ENCODE measurements at places on chromosomes 6 and 20.
A peak's percentile ranks its signal among the peaks of the same experiment; 100 is the strongest.

GRCh38 chr20:59666586-59666985 is 62.2 kb downstream of the PHACTR3 start:
- no peak for DNase-seq

- peak; percentile 31 for DNase-seq
Observed at GRCh38 chr6:152642578-152643375, 5.6 kb upstream of the SYNE1 start.

DNA sequence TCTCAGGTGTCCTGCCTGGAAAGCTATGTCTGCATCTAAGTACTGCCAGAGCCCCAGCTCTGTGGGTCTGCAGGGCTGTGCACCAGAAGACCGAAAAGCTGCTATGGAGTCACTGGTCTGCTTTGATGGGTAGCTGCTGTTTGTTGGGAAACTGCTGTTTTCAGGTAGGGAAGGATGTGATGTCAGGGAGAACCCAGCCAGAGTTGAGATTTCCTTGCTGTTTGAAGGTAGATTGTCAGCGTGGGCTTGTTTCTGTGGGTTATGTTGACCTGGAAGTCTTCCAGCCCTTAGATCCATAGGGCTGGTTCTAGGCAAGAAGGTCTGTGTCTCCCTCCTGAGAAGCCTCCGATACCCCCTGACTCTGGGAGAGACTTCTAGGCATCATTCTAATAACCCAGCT is 12.2 kb upstream of the SHLD1 start:
- no peak for DNase-seq

GRCh38 chr6:107634324-107635056 is 144.6 kb downstream of the SOBP start:
- peak; percentile 16 for DNase-seq

GRCh38 chr6:53878808-53879207 is 84.0 kb downstream of the LRRC1 start:
- no peak for DNase-seq

DNA sequence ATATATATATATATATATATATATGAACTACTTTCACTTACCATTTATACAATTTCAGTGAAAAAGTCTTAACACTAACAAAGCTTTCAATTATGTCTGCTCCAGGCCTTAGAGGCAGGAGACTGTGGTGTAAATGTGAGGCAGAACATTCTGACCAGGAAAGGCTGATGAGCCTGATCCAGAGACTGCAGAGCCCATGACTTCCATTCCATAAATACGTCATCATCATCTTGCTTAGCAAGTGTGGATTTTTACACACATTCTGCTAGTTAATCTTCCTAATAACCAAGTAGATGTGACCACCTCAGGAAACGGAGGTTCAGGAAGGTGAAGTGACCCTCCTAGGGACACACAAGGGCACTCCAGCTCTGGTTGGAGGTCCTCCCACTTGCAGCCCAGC is 14.9 kb downstream of the TRERF1 start:
- DNase-seq = no peak

- DNase-seq = no peak
Observed at GRCh38 chr20:51013577-51014330, 9.2 kb downstream of the KCNG1 start.

DNA sequence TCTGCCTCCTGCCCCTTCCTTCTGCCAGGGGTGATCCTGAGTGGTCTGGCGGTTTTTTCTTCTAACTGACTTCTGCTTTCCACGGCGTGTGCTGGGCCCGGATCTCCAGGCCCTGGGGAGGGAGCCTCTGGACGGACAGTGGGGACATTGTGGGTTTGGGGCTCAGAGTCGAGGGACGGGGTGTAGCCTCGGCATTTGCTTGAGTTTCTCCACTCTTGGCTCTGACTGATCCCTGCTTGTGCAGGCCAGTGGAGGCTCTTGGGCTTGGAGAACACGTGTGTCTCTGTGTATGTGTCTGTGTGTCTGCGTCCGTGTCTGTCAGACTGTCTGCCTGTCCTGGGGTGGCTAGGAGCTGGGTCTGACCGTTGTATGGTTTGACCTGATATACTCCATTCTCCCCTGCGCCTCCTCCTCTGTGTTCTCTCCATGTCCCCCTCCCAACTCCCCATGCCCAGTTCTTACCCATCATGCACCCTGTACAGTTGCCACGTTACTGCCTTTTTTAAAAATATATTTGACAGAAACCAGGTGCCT is 10.2 kb downstream of the SLC29A1 start:
- DNase-seq = no peak

GRCh38 chr6:137811121-137811915 is 55.7 kb upstream of the TNFAIP3 start:
- no peak for DNase-seq

GRCh38 chr20:35296101-35296554 is 3.9 kb upstream of the FAM83C start:
- DNase-seq = no peak

DNA sequence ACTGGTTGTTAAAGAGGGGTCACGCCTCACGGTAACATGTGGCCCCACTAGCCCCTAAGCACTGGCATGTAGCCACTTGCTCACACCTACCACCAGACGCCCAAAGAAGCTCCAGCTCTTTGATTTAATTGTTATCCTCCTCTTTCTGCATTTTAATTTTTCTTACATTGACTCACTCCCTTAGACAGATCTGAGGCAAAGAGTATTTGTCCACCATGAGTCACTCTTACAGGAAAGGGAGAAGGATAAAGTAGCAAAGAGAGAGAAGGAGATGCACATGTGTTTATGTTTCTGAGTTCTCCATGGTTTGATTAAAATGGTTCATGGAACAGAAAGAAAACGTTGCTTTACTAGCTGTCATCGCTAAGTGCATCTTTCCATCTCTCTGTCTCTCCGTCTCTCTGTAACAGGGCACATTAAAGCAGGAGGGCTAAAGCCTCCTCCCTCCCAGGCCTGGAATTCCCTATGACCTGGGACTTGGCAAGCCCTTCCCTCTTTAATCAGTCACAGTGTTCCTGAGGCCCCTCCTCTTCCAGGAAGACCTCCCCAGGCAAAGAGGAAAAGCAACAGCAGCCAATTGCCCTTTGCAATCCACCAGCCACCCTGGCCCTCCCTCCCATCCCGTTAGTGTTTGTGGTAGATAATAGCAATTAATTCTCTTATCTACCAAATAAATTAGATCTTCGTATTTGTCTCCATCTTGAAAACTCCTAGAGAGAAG is 112.8 kb upstream of the TSHZ2 start:
- no peak for DNase-seq

- DNase-seq = no peak
Observed at GRCh38 chr6:73644941-73645591, 8.7 kb downstream of the SLC17A5 start.

- DNase-seq = no peak
Observed at GRCh38 chr6:79070206-79070825, 7.7 kb downstream of the PHIP start.

DNA sequence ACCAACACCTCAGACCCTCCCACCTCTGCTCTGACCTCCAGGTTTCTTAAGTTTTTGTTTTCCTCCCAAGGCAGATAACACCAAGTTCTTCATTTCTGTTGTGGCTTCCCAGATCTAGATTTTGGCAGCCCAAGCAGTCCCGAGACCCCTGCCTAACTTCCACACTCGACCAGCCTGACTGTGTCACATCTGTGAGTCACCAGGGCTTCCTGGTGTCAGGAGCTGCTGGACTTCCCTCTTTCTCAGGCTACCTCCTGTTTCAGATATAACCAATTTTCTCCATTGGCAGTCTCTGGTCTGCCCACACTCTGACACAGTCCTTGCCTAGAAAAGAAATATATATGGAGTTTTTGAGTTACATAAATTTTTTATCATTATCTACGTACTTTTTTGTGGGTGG is 46.1 kb upstream of the CCN6 start:
- DNase-seq = no peak

GRCh38 chr6:36204068-36204753 is 7.7 kb downstream of the BRPF3 start:
- DNase-seq = no peak

DNA sequence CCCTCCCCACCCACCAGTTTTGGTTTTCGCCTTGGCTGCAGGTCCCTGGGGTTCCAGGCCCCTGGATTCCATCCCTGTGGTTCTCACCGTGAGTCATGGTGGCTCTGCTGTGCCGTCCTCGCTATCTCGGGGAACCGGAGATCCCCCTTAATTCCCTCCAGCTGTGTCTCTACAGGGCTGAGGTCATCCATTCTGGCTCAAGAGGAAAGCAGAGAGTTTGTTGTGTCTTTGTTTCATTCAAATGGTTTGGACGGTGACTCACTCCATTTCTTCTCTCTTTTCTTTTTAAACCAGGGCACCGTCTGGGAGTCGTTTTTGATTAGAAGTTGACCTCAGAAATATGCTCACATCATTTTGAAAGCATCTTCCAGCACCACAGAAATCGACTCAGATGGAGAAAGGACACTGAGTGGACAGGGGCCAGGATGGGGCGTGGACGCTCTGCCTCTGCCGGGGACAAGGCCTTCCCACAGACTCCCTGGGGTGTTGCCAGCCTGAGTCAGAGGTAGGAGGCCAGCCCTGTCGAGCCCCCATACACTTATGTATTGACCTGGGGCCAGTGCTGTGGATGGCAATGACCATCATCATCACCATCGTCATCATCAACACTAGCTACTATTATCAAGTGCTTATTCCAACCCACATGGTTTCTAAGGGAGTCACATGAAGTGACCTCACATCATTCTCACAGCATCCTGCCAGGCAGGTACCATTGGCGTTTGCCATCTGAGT is 176.2 kb downstream of the NFATC2 start:
- DNase-seq = no peak

DNA sequence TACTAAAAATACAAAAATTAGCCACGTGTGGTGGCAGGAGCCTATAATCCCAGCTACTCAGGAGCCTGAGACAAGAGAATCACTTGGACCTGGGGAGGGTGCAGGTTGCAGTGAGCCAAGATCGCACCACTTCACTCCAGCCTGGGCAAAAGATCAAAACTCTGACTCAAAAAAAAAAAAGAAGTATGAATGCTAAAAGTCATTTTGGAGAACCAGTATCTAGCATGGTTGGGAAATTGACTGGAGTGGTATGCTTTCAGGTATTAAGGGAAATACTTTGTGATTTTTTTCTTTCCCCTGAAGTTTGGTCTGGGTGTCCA is 30.1 kb downstream of the PCMT1 start:
- DNase-seq = no peak

- no peak for DNase-seq
Observed at GRCh38 chr6:53335224-53335994, 13.3 kb downstream of the ELOVL5 start.

DNA sequence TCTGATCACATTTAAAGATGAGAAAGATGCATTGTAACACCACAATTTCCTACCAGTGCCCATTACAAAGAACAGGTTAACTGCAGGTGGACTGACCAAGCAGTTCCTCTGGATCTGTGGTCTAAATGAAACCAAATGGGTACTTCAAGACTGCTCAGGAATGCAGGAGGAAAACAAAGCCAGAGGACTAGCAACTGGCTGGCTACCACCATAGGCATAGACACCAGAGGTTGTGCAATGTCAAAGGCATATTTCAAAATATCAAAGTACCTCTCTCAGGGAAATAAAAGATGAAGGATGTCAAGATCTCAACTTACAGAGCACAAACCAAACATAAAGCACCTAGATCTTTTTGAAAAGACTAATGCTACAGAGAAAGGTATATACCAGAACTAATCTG is 65.5 kb downstream of the GMDS start:
- DNase-seq = no peak

DNA sequence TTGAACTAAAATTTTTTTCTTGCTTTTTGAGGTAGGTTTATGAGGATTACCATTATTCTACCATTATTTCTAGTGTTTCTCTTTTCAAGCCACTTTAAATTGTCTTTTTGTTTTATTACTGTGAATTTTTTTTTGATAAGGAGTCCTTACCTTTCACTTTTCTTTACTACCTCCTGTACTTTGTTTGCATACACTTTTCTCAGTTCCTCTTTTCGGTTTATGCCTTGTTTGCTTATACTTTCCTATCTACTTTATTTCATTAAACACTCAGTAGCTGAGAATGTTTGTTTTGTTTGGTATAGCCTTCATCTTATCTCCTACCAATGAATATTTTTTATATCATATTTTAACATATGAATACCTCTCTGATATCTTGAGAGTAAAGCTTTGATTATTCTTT is 147.9 kb downstream of the TFAP2B start:
- no peak for DNase-seq

- DNase-seq = no peak
Observed at GRCh38 chr20:19874040-19874727, 116.1 kb downstream of the RIN2 start.

GRCh38 chr6:113599444-113599843 is 257.7 kb upstream of the MARCKS start:
- no peak for DNase-seq

DNA sequence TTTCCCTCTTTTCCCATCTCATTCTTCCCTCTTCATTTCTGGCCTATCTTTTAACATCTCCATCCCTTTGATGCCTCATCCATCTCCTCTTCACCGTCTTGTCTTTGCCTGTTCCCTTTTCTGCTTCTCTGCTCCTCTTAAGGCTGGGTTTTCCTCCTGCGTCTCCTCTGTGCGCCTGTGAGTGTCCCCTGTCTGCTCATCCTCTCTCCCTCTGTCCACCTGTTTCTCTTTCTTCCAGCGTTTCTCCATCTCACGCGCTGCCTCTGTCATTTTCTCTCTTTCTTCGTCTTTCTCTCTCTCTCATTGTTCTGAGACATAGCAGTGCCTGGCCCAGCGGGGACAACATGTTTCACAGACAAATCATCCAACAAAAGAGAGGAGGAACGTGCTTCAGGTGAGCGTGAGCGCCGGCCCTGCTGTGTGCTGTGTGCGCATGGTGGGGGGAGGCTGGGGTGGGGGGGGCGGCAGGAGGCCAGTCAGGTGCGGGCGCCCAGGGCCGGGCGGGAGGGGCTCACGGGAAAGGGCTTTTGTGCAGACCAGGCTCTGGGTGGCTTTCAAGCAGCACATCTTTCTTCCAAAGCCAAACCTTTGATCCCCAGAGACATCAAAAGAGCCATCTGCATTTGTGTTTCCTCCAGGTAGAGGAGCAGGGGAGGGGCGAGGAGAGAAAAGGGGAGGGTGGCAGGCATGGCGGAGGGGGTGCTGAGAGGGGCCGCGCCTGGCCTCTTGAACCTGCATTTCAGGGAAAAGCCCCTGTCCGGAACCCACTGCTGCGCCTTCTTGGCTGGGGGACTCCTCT is 121.3 kb downstream of the VEGFA start:
- DNase-seq = no peak

- no peak for DNase-seq
Observed at GRCh38 chr6:158322724-158323560, 10.7 kb downstream of the TULP4 start.

DNA sequence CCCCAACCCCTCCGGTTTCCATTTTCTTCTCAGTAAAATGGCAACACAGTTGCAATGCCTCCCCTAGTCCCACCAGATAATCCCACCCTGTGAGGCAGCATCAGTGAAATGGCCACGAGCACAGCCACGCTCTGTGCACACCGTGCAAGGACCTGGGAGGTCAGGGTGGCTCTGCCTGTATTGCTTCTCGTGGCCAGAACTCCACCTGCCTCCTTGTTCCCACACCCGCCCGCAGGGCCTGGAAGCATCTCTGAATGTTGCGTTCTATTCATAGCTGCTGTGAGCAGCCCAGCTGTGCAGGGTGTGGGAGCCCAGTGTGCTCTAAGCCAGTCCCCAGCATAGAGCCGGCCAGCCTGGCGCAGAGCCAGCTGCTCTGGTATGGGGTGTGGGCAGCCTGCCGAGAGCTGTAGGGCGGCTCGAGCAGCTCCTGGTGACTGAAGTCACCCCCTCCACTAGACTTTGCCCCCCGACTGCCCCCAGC is 161.1 kb downstream of the DLL1 start:
- DNase-seq = peak; percentile 5
